ENCODE measurements at places on chromosomes 7 and 10. TPM values are rescaled to one million over a fixed set of nuclear protein-coding genes. Genes with fewer than 3 reads are reported as not detected.

DNA sequence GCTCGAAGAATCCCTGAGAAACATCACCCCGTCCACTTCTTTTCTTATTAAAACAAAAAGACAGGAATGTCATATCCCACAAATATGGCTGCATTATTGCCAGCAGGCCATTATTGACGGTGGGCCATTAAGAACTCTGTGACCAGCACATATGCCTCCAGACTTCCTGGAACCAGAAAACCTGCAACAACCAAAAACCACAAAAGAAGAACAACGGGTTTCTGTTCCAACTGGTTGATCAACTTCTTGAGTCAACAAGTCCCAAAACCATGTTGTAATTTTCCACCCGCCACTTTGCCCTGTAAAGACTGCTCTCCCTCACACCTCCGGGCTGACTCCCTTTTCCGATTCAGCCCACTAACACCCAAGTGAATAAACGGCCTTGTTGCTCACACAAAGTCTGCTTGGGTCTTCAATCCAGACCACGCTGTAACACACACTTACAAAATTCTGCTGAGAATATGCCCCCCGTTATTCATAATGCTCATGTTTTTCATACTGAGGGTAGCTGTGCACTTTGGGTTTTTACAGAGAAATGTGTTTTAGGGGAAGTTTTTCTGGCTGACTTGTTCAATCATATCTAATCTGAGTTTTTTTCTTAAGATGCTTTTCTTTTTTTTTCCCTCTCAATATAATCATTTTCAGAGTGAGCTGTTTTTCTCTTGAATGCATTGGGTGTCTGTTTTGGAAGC lies 20.7 kb downstream of the ZNF107 start:
- peaks cover 11% of the 10 kb centered on the region for H3K4me1 ChIP-seq
- no peak for DNase-seq
- no peaks in the 10 kb centered on the region for H3K27me3 ChIP-seq
- H3K4me3 ChIP-seq = no peak overlapping the region
- H3K27ac ChIP-seq = no peak overlapping the region

- H3K4me1 ChIP-seq = no peaks in the 10 kb centered on the region
- H3K27ac ChIP-seq = no peak overlapping the region
- no peak for DNase-seq
Observed at GRCh38 chr7:138755842-138756590, 41.8 kb upstream of the TMEM213 start.

GRCh38 chr10:72793752-72794151 lies 99.8 kb upstream of the OIT3 start:
- no peaks in the 10 kb centered on the region for H3K4me1 ChIP-seq
- H3K27ac ChIP-seq = no peak overlapping the region
- no peaks in the 10 kb centered on the region for H3K36me3 ChIP-seq
- H3K4me3 ChIP-seq = no peak overlapping the region
- H3K27me3 ChIP-seq = no peaks in the 10 kb centered on the region

DNA sequence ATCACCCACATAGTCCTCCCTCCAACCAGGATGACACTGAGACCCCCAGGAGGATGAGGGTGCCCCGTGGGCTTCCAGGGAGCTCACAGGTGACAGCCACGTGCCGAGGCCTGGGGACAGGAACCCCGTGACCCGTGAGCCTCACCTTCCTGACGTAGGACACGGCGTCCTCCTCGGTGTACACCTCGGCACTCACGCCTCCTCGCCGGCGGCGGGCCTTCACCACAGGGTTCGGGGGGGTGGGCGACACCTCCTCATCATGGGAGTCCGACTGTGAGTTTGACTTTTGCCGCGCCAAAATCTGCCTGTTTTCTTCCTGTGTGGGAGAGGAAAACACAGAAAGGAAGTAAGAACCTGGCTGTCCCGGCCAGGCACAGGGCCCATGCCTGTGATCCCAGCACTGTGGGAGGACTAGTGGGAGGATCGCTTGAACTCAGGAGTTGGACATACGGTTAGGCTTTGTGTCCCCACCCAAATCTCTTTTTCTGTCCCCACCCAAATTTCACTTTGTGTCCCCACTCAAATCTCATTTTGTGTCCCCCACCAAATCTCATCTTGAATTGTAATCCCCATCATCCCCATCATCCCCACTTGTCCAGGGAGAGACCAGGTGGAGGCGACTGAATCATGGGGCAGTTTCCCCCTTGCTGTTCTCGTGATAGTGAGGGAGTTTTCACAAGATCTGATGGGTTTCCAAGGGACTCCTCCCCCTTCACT lies 45.9 kb upstream of the DNAAF5 start:
- DNase-seq = no peak
- H3K4me3 ChIP-seq = no peak overlapping the region
- no peaks in the 10 kb centered on the region for H3K4me1 ChIP-seq
- H3K27me3 ChIP-seq = no peaks in the 10 kb centered on the region

USP54 gene
- polyA plus RNA-seq = 4.3 TPM

AKR1D1 gene
- 0.09 TPM for polyA plus RNA-seq

C10orf67 gene
- not detected for polyA plus RNA-seq
